ENCODE measurements at places on chromosomes 11 and 22.

DNA sequence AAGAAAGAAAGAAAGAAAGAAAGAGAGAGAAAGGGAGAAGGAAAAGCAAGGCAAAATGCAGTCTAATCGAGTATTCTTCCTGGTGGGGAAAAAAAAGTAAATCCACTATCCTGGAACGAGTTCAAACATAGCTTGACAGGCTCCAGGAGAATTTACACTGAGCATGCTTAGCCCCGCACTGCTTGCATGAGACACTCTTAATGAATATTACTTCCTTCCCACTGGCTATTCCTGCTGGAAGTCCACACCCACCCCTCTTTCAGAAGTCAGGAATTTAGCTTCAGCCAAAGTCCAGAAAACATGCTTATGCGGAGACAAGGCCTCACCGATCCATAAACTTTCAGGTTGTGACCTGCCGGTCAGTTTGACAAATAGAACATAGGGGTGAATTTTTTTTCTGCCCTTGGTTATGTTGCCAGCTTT, 251.8 kb upstream of the BLID start:
- DNase-seq, result no peak

DNA sequence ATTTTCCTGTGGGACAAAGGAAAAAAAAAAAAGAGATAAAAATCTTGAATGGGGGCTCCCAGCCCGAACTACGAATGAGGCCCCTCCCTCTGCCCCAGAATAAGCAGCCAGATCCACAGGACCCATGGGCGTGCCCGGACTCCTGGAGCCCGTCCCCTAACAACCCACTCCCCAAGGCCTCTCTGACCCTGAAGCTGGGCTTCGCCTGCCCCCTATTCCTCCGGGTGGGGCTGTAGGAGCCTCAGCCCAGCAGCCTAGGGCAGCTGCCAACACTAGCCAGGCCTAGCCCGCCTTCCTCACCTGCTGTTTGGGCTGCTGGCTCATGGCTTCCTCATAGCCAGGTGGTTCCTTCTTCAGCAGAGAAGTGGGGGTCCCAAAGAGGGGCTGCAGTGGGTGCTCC, 46.6 kb downstream of the SGSM3 start:
- no peak for DNase-seq

- DNase-seq, result no peak
Measured at GRCh38 chr11:121741761-121742361, 289.1 kb upstream of the SORL1-AS1 start.

DNA sequence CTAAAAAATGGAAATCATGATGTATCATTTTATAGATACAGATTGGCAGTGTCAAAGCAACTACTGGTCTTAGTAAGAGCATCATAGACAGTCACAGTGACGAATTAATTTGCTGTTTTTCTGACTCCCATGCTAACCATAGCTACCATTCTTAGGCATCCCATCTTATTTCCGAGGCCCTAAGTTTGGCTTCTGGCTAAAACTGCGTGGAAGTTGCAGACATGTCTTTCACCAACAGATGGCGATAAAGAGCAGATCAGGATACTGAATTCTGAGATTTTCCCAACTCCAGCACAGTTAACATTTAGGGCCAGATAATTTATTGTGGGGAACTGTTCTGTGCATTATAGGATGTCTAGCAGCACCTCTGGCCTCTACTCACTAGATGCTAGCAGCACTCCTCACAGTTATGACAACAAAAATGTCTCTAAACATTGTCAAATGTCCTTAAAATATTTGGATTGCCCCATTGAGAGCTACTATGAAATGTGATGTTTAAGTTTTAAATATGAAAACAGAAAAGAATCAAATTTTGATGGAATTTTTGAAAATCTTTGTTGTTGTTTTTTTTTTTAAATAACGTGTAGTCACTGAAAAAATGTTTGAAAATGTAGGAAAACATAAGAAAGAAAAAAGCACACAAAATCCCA, 16.3 kb downstream of the OR2AG2 start:
- DNase-seq, result peak; percentile 11

GRCh38 chr11:83093634-83094033, 21.9 kb upstream of the RAB30 start:
- no peak for DNase-seq

DNA sequence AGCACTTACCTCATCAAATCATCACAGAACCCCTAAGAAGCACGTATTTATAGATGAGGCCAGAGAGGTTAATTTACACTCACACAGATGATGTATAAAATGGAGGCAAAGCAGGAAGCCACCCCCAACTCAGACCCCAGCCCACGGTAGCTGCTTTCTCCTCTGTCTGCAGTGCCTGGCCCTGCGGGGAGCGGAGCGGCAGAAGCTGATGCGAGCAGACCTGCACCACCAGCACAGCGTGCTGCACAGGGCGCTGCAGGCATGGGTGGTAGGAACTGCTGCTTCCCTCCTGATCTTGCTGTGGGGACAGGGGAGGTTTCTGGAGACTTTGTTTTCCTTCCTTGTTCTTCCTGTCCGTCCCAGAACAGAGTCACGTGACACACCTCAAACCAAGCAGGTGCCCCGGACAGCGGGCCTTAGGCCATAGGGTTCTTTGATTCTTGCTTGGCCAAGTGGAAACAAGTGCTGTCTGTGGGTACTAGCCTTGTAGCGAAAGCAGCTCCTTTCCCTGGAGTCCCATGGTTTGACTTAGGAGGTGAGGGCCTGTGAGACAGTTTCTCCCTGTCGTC, 57.8 kb downstream of the PISD start:
- DNase-seq, result no peak

GRCh38 chr11:75087319-75088305, 9.1 kb downstream of the OR2AT4 start:
- DNase-seq, result no peak

DNA sequence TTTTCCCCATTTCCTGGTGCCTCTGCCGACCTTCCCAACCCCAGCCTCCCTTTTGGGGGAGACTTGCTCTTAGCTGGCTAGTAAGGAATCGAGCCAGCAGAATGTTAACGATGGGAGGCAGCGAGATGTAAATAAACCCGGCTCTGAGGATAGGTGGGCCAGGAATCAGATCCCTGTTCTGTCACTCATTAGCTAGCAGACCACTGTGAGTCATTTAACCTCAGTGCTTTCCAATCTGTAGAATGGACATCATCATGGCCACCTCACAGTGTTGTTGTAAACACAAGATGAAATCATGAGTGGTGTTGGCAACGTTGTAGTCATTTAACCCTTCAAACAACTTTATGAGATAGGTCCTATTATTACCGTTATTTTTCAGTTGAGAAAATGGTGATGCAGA, 208.6 kb downstream of the KIRREL3 start:
- DNase-seq, result no peak

GRCh38 chr11:1194231-1194976, 28.5 kb upstream of the MUC5B start:
- DNase-seq, result no peak

DNA sequence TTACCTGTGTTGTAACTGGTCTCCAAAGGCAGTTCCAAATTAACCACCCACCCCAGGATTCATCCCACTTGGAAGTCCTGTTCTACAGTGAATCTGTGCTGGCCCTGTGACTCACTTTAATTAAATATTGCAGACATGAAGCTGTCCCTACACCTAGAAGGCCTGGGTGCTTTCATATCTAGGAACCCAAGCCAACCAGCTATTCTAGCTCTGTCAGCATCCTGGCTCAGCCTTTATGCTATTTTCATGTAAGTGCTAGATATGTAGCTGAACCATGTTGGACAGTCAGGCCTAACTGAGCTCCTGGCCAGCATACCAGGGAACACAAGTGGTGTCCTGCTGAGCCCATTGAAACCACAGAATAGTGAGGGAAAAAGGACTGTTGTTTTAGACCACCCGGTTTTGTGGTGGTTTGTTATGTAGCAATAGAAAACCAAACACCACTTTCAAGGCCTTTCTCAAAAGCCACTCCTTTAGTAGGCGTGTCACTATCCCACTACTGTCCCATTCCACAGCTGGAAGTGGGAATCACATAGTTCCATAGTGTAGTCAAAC, 30.3 kb downstream of the CNTF start:
- no peak for DNase-seq

GRCh38 chr22:17868771-17869170, 94.5 kb upstream of the BID start:
- no peak for DNase-seq

DNA sequence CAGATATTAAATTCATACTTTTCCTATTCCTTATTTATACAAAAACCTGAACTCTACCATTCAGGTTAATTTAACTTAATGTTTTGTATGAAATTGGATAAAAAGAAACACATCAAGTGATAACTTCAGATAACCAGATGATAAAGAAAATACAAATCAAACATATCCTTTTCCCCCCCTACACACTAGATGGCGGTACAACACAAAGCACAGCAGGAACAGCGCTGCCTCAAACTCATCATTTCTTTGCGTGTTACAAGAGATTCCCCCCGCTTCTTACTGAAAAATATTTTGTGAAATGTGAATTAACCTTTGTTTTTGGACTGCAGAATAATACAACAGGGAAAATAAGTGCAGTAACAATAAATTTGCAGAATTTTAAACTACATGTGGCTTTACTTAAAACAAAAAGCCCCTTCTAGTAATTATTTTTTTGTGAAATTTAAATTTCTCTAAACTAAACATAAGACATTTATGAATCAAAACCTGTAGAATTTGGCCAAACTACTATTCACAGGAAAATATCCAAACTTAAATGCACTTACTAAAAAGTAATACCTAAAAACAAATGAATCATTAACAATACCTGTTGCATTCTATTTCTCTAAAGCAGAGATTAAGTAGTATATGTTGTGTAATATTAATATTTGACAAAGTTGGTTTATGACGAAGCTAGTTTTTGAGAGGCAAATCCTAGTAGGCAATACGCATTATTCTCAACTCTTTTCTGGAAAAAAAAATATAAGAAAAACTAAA, 74.4 kb downstream of the ARHGAP32 start:
- no peak for DNase-seq

GRCh38 chr11:47797633-47798032, 30.5 kb upstream of the FNBP4 start:
- DNase-seq, result no peak

DNA sequence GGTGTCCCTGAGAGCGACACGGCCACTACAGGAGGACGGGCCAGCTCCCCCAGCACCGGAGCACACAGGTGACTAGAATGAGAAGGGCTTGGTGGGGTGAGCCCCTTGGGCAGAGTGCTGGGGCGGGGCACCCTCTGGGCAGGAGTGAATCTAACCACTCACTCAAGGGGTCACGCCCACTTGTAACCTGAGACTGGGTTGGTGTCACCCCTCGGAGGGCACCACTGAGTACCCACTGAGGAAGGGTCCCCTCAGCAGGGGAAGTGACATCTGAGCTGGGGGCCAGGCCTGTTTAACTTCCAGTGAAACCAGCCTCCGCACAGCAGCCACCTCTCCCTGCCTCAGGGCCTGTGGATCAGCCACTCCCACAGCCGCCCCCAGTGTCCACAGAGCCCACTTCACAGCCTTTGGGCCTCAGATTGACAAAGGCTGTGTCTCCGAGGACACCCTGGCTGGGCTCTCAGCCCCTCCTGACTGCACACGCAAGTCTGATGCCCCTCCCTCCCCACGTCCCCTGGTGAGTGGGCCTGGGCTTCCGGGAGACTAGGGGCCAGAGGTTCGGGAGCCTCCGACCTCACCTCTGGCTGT, 5.6 kb downstream of the GATD1 start:
- no peak for DNase-seq

- DNase-seq, result no peak
Measured at GRCh38 chr11:120181376-120181975, 29.4 kb upstream of the OAF start.

DNA sequence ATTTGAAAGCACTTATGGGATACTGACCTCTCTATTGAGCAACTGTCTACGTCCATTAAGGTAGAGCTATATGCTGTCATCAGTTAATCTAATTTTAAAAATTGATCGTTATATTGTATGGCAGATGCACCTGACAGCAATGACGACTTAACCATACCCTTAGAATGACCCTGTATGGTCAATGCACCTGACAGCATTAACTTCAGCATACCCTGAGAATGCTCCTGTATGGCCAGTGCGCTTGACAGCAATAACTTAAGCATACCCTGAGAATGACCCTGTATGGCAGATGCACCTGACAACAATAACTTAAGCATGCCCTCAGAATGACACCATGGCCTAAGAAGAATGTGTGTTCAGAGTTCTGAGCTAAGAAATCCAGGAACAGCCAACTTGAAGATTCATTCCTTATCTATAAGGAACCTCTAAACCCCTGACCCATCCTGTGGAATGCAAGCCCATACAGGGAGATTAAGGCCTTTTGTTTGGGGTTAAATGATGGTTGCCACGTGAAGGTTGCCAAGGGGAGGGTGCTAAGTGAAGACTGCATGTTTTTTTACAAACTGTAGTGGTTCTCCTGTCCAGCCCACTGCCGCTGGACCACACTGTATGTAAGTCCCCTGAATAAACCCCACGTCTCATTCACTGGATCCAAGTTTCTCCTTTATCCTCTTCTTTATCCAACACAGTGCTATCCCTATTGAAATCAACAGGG, 138.3 kb downstream of the GUCY1A2 start:
- no peak for DNase-seq

DNA sequence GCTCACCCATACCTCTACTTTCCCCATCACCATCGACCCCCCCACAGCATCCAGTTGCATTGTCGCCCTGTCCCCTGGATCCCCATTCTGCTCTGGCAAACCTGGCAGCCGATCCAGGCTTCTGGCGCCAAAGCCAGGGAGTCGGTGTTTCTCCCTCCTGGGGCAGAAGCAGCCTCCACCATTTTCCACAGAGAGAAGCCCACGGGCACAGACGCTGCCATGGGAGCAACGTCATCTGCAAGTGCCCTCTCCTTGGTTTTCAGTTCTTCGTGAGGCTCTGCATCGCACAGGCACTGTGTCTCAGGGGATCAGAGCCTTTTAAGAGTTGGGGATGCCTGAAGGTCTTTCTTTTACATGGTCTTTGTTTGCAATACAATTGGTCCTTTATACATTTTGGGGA, 2.3 kb downstream of the YPEL4 start:
- DNase-seq, result no peak

- DNase-seq, result no peak
Measured at GRCh38 chr11:79055856-79056631, 384.8 kb downstream of the TENM4 start.

- DNase-seq, result no peak
Measured at GRCh38 chr11:18271206-18271605, 5.1 kb downstream of the SAA1 start.

- DNase-seq, result no peak
Measured at GRCh38 chr11:60469723-60470122, 14.1 kb downstream of the MS4A1 start.

GRCh38 chr11:86134580-86135318, 65.9 kb upstream of the PICALM start:
- DNase-seq, result no peak

- peak; percentile 64 for DNase-seq
Measured at GRCh38 chr11:128497061-128497775, 90.1 kb downstream of the ETS1 start.

- DNase-seq, result no peak
Measured at GRCh38 chr11:114169321-114169749, 109.8 kb downstream of the ZBTB16 start.

DNA sequence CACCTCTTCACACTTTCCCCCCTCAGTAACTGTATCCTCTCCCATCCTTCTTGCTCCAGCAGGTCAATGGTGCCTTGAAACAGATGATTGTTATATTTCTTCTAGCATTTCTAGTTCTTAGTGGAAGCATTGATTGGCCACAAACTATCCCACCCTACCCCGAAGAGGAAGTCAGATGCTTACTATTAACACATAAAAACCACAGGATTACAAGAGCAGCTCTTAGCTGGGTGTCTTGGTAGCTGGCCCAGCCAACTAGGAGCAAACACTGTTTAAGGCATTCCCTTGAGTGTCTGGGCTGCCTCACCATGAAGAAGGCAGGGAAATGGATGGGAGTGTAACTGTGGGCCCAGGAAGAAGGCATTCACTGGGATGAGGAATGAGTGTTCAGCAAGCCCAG, 176.6 kb downstream of the GRIK4 start:
- DNase-seq, result no peak

- no peak for DNase-seq
Measured at GRCh38 chr11:121656328-121657090, 203.7 kb upstream of the SORL1-AS1 start.

Measured in HS-27A (cell line).